ENCODE measurements at places on chromosomes 7 and 10. TPM values are rescaled to one million over a fixed set of nuclear protein-coding genes. Genes with fewer than 3 reads are reported as not detected.
A peak's percentile ranks its signal among the peaks of the same experiment; 100 is the strongest.

Gene CRTAC1
- total RNA-seq, result 3.9 TPM

Gene CDC14C
- total RNA-seq, result not detected

Gene SYT15
- total RNA-seq, result 1.1 TPM

Gene AGR2
- total RNA-seq, result not detected

Gene EPDR1
- 12.2 TPM for total RNA-seq

Gene GSTO2
- 0.68 TPM for total RNA-seq

Gene ZNF786
- 6.9 TPM for total RNA-seq

Gene HTRA1
- total RNA-seq, result 133 TPM

DNA sequence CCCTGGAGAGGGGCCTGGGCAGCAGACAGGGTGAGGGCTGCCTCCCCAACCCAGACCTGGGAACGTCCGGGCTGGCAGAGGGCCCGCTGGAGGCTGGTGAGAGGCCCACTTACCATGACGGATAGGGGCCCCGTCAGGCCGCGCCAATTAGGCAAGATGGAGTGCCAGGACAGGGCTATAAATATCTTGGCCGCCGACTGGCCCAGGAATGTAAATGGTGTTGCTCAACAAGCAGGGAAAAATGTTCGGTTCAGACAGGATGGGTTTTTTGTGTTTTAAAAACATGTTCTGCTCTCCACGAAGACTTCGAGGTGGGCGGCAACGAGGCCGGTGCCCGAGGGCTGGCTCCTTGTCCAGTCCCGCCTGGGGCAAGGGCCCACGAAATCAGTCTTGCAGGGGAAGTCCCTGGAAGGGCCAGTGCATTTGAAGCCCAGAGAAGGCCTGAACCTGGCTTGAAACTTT, 35.8 kb upstream of the ELN start:
- peak overlapping the region; percentile 84 for H3K27ac ChIP-seq
- no peaks in the 10 kb centered on the region for H3K36me3 ChIP-seq
- H3K4me1 ChIP-seq, result peaks cover 19% of the 10 kb centered on the region
- DNase-seq, result peak; percentile 82

DNA sequence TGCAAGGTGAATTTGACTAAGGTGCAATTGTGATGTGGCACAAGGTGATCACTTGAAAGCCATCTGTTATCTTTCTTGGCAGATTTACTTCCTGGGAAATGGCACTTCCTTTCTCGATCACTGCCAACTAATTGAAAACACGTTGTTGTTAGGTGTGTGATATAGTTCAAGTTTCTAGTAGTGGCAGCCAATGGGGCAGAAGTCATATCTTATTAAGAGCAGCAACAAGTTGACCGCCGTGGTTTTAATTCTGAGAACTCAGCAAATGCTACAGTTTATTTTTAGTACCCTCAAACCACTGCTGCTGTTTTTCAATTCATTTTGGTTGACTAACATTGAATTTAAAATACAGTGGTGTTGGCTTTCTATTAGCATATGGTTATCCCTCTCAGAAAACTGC, 1.6 kb downstream of the CHN2 start:
- H3K4me3 ChIP-seq, result no peak overlapping the region
- peaks cover 42% of the 10 kb centered on the region for H3K27me3 ChIP-seq
- no peak overlapping the region for H3K27ac ChIP-seq
- no peaks in the 10 kb centered on the region for H3K36me3 ChIP-seq
- peaks cover 16% of the 10 kb centered on the region for H3K4me1 ChIP-seq

- no peaks in the 10 kb centered on the region for H3K27me3 ChIP-seq
- H3K4me1 ChIP-seq, result peaks cover 52% of the 10 kb centered on the region
- H3K36me3 ChIP-seq, result no peaks in the 10 kb centered on the region
- no peak for DNase-seq
Observed at GRCh38 chr7:55026086-55026790, 7.4 kb downstream of the EGFR start.

- no peak overlapping the region for H3K4me3 ChIP-seq
- DNase-seq, result no peak
- H3K4me1 ChIP-seq, result peaks cover 3% of the 10 kb centered on the region
- no peaks in the 10 kb centered on the region for H3K36me3 ChIP-seq
Observed at GRCh38 chr7:129553899-129554461, 51.6 kb downstream of the SMKR1 start.

DNA sequence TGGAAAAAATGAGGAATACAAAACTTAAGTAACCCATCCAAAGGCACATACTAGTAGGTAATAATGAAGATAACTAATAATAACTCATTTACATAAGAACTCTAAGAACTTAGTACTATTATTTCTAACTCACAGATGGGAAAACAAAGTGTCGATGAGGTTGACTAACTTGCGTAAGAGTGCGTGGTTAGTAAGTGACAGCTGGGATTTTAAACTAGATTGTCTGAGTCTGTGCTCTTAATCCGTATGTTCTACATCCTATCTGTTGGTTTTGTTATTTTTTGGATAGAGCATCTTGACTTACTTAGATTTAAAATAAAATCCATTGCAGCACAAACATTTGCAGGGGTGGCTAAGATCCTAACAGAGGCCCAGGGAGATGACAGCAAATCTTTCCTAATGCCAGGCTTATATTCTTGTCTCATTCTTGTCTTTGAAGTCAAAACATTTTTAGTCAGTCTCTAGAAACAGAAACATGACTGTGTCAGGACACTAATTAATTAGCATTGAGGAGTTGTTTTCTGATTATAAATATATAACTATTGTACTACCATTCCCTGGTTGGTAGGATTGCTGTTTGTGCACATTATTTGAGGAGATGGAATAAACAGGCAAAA, 11.7 kb downstream of the RPA3 start:
- H3K27me3 ChIP-seq, result no peaks in the 10 kb centered on the region
- no peak overlapping the region for H3K4me3 ChIP-seq
- H3K4me1 ChIP-seq, result peaks cover 28% of the 10 kb centered on the region
- no peak for DNase-seq
- no peaks in the 10 kb centered on the region for H3K36me3 ChIP-seq

GRCh38 chr7:159141660-159142059, 3.0 kb downstream of the VIPR2 start:
- no peak for DNase-seq
- peak overlapping the region; percentile 73 for H3K27ac ChIP-seq
- no peaks in the 10 kb centered on the region for H3K36me3 ChIP-seq
- peaks cover 6% of the 10 kb centered on the region for H3K27me3 ChIP-seq

Data from sigmoid colon (tissue), 7 donors.